ENCODE measurements at places on chromosomes 16 and 17. TPM values are rescaled to one million over a fixed set of nuclear protein-coding genes. Genes with fewer than 3 reads are reported as not detected.

DNA sequence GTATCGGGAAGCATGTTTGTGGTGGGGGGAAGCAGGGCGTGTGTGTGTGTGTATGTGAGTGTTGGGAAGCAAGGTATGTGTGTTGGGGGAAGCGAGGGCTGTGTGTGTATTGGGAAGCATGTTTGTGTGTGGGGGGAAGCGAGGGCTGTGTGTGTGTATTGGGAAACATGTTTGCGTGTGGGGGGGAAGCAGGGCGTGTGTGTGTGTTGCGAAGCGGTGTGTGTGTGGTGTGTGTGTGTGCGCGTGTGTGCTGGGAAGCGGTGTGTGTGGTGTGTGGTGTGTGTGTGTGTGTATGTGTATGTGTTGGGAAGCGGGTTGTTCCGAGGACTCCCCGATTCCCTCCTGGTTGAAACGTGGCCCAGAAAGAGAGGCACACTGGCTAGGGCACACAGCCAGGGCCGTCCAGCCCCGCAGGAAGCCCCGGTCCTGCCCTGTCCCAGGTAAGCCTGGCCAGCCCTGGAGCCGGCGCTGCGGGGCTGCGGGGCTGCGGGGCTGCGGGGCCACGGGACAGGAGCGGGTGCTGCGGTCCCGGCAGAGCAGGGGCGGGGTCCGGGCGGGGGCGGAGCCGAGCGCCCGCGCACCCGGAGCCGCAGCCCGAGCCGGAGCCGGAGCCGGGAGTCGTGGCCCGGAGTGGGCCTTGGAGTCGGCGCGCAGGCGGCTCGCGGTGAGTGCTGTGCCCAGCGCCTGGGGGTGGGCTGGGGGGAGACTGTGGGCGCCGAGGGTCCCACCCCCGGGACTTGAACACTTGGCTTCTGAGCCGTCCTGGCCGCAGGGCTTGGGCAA lies at the start of gene NOD2:
Gene NOD2, plus strand, starts transcription at position 608 of the 783 bp plus-strand sequence. CDS start 5,890 bp downstream, outside the sequence.
- H3K4me3 ChIP-seq, result peak within 1 kb of the TSS; percentile 54
- H3K27me3 ChIP-seq, result no peaks in the 10 kb centered on the region
- peak within 1 kb of the TSS; percentile 27 for H3K27ac ChIP-seq
- peaks cover 40% of the 10 kb centered on the region for H3K4me1 ChIP-seq

- no peak for DNase-seq
- H3K27me3 ChIP-seq, result no peaks in the 10 kb centered on the region
- H3K4me1 ChIP-seq, result peaks cover 72% of the 10 kb centered on the region
- H3K4me3 ChIP-seq, result no peak overlapping the region
Measured at GRCh38 chr17:74206332-74206818, 2.9 kb downstream of the RPL38 start.

- no peak overlapping the region for H3K4me3 ChIP-seq
- peaks cover 5% of the 10 kb centered on the region for H3K4me1 ChIP-seq
- DNase-seq, result no peak
- no peak overlapping the region for H3K27ac ChIP-seq
Measured at GRCh38 chr16:83768986-83769385, 38.8 kb upstream of the HSBP1 start.

The KRT17 gene
- not detected for total RNA-seq

DNA sequence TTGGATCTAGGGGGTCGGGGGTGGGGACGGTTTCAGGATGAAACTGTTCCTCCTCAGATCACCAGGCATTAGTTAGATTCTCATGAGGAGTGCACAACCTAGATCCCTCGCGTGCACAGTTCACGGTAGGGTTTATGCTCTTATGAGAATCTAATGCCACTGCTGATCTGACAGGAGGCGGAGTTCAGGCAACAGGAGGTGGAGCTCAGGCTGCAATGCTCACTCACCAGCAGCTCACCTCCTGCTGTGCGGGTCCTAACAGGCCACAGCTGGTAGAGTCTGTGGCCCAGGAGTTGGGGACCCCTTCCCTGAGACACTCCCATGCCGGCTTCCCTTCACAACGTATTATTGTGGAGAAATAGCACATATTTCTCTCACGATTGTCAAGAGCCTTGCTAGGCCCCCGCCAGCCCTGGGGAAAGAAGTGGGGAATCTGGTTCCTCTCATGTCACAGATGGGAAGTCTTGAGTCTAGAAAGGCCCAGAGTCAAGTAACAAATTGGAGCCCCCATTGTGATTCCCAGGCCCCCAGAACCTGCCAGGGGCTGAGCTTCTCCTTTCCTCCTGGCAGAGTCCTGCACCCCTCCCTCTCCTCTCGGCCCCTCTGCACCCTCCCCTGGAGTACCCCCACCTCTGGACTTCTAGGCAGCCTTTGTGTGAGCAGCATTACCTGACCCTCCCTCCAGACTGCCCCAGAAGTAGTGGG lies 6.1 kb upstream of the KRT14 start:
- no peak for DNase-seq
- no peaks in the 10 kb centered on the region for H3K27me3 ChIP-seq
- no peaks in the 10 kb centered on the region for H3K4me1 ChIP-seq
- H3K27ac ChIP-seq, result no peak overlapping the region
- H3K4me3 ChIP-seq, result no peak overlapping the region
- H3K36me3 ChIP-seq, result no peaks in the 10 kb centered on the region

- no peaks in the 10 kb centered on the region for H3K27me3 ChIP-seq
- H3K27ac ChIP-seq, result no peak overlapping the region
- H3K4me1 ChIP-seq, result peaks cover 17% of the 10 kb centered on the region
- H3K36me3 ChIP-seq, result no peaks in the 10 kb centered on the region
- no peak overlapping the region for H3K4me3 ChIP-seq
Measured at GRCh38 chr17:20154286-20155000, 145.3 kb downstream of the SPECC1 start.

- H3K4me1 ChIP-seq, result peaks cover 13% of the 10 kb centered on the region
- H3K36me3 ChIP-seq, result peaks cover 4% of the 10 kb centered on the region
Measured at GRCh38 chr16:84507011-84507982, 2.8 kb upstream of the MEAK7 start.

- peaks cover 25% of the 10 kb centered on the region for H3K36me3 ChIP-seq
- peaks cover 33% of the 10 kb centered on the region for H3K4me1 ChIP-seq
- H3K27me3 ChIP-seq, result no peaks in the 10 kb centered on the region
Measured at GRCh38 chr17:5583426-5584382, 605 bp downstream of the NLRP1 start.

All from esophagus muscularis mucosa (tissue), 4 donors.